Iris pigment epithelial cell (primary cell): ENCODE measurements at places on chromosomes 12 and 14.

DNA sequence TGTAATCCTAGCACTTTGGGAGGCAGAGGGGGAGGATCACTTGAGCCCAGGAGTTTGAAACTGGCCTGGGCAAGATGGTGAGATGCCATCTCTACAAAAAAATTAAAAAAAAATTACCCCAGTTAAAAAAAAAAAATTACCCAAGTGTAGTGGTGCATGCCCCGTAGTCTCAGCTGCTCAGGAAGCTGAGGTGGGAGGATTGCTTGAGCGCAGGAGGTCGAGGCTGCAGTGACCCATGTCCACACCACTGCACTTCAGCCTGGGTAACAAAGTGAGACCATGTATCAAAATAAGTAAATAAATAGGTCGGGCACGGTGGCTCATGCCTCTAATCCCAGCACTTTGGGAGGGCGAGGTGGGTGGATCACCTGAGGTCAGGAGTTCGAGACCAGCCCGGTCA, 128.8 kb downstream of the VRK1 start:
- no peak for DNase-seq

DNA sequence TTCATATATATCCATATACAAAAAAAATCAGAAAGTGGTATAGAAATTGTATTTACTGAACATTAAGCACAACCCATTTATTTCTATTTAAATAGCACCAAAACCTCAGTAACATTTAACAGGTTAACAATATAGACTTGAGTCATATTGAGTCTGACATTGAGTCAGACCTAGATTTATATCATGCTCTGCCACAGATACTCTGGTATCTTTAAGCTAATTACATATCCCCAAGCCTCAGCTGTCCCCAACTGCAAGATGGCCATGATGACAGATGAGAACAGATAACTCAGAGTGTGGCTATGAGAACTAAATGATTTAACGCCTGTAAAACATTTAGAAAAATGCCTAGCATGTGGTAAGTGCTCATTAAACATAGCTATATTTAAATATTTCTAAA, 40.3 kb downstream of the IFNG start:
- no peak for DNase-seq

GRCh38 chr12:68235576-68235975, 10.0 kb upstream of the IL26 start:
- no peak for DNase-seq

DNA sequence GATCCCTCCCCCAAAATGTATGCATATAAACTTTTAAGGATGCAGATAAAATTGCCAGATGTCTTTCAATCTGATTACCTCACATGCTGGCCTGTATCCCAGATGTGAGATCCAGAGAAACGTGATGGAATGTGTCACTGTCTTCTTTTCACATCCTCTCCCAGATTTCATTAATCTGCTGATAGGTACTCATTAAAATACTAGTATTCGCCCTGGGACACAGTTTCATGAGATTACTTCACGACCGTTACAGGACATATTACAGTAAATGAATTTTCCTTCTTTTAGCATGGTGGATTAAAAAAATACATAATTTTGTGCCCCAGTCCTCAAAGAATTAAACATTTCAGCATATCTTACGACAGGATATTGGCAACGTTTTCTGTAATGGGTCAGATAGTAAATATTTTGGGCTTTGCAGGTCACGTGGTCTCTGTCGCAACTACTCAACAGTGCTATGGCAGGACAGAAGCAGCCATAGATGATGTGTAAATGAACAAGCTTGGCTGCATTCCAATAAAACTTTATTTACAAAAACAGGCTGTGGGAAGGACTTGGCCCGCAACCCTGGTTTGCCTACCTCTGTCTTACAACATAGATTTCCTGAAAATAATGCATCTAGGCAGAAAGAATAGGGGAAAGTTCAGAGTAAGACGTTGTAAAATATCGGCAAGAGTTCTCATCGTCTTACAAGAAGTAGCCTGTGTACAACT, 156.0 kb upstream of the DIO3 start:
- peak; percentile 73 for DNase-seq

DNA sequence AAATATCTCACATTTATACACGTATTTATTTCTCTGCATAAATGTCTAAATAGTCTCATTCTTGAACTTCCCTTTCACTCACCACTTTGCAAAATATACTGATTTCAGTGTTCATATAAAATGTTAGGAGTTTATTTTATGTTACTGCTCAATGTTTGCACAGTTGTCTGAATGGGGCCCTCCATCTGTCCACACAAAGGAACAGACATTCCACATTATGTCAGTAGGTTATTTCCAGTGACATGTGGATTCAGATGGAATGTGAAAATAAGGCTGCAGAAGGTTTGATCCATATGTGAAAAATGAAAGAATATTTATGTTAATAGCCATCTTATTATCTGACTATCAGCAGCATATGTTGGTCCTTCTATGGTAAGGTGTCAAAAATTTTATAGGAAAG, 994.4 kb upstream of the SEL1L start:
- no peak for DNase-seq

GRCh38 chr12:65720136-65721130, 103.8 kb upstream of the HMGA2 start:
- peak; percentile 85 for DNase-seq

DNA sequence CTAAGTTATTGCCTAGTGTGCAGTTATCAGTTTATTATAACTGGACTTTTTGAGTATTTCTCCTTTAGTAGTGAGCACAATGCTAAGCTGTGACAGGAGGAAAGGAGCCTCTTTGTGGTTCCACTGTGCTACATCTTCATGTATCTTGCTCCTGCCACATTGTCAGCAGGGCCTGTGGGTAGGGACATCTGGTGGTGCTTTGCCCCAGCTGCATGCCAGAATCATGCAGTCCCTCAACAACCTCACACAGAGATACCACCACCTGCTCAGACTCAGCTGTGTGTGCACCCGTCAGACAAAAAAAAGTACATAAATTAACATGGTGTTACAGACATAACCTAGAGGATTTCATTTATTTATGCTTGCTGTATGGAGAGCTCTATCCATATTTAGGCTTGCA, 51.1 kb downstream of the MIS18BP1 start:
- DNase-seq = peak; percentile 36

GRCh38 chr12:7134396-7135166, 4.4 kb downstream of the CLSTN3 start:
- DNase-seq = no peak

- DNase-seq = peak; percentile 64
Observed at GRCh38 chr14:77026166-77026929, 2.2 kb downstream of the IRF2BPL start.
